ELF-1 (cell line): ENCODE measurements at places on chromosomes 1 and 21.

DNA sequence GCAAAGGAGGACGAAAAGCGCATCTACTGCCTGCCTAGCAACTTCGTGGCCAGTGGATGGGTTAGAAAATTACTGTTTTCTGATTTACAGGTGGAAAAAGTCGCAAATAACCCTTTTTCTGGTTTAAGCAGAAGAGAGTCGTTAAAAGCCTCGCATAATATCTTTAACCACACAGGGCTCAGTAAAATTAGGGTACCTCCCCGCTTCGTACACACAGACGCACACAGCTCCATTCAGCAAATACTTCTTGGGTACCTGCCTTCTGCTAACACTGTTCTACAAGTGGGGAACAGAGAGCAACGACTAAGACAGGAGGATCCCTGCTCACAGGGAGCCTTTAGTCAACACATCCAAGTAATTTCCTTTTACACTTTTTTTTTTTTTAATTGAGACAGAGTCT is 704 bp downstream of the ALG6 start:
- DNase-seq = no peak

DNA sequence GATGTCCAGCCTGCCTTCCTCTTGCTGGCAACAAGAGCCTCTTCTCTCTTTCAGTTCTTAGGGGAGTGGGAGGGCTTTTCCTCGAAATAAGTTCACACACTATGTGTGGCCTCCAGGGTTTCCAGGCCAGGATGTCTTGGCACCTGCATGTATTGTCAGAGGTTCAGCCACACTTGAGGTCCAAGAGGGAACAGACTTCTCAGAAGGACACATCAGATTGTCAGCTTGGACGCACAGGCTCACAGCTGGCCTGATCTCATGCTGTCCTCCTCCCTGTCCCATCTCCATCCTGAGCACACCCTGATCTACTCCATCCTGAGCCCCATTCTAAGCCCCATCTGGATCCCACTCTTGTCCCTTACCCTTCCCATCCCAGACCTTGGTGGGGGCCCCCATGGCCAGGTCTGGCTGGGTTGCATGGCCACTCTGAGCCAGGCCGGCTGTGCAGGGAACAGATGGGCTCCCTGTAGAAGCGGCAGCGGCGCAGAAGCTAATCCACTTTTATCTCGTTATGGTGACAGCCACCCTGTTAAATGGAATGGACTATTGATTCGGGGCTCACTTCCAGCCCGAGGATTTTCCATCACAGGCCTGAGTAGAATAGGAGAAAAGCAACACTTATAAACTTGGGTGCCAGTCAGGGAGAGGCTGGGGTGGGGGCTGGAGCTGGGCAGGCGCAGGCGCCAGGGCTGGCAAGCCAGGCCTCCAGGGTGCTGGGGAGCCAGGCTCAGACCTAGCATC is 85.1 kb upstream of the CSF3R start:
- DNase-seq = no peak

- peak; percentile 50 for DNase-seq
These were observed 25.4 kb upstream of the TMEM54 start for GRCh38 chr1:32926562-32926961.

DNA sequence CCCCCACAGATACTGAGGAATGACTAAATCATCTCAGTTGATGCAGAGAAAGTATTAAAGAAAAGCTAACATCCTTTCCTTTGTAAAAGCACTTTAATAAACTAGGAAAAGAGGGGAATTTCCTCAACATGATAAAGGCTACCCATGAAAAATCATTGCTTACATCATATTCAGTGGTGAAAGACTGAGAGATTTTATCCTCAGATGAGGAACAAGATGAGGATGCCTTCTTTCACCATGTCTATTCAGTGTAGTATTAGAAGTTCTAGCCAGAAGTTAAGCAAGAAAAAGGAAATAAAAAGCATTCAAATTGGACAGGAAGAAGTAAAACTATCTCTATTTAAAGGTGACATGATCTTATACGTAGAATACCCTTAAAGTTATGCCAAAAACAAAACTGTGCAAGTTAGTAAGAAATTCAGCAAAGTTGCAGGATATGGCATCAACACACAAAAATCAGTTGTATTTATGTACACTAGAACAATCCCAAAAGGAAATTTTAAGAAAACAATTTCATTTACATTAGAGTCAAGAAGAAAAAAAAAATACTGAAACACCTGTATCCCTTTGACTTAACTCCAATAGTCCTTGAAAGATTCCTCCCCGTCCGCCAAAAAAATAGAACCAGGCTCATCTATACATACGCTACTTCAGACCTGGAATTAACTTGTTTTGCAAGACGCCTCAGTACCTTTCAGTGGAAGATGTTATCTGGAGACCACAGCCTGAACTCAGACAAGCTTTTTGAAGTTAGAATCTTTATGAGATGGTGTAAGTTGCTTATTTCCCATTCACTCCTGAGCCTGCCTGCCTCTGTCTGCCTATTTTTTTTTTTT is 17.5 kb downstream of the ZMYM4 start:
- no peak for DNase-seq

DNA sequence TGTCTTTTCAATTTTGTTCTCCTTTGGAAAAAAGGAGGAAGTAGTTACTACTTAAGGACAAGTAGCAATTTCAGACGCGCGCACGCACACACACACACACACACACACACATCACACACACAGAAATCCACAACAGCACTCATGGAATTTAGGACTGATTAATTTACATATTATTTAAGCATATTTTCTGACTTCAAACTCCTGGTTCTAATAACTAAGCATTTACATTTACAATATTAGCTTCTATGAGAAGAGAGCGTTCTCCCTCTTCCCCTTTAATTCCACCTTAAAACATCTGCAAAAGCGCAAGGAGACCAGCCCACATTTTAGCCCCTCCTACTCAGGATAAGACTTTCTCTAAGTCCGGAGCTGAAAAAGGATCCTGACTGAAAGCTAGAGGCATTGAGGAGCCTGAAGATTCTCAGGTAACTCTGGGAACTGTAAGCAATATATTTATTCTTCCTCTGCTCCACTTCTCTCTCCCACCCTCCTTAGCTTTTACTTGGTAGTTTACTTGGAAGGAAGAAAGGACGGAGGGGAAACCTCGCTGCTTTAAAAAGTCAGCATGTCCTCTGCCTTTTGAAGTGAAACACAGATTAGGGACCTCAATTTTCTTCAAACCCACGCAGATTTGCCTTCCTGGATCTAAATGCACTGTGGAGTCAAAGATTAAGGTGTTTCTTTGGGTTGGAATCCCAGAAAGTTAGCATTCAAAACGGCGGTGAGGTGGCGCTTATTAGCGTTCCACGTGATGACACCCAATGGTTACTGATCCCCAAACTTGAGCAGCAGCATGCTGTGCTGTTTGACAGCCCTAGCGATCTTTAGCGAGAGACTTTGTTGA is at the start of gene PLA2G4A:
Gene PLA2G4A (plus strand): TSS at position 339 of the 844 bp plus-strand sequence. CDS start 25,406 bp downstream, outside the sequence.
- peak; percentile 19 for DNase-seq

- no peak for DNase-seq
These were observed 128.1 kb upstream of the VAMP3 start for GRCh38 chr1:7642781-7643529.

DNA sequence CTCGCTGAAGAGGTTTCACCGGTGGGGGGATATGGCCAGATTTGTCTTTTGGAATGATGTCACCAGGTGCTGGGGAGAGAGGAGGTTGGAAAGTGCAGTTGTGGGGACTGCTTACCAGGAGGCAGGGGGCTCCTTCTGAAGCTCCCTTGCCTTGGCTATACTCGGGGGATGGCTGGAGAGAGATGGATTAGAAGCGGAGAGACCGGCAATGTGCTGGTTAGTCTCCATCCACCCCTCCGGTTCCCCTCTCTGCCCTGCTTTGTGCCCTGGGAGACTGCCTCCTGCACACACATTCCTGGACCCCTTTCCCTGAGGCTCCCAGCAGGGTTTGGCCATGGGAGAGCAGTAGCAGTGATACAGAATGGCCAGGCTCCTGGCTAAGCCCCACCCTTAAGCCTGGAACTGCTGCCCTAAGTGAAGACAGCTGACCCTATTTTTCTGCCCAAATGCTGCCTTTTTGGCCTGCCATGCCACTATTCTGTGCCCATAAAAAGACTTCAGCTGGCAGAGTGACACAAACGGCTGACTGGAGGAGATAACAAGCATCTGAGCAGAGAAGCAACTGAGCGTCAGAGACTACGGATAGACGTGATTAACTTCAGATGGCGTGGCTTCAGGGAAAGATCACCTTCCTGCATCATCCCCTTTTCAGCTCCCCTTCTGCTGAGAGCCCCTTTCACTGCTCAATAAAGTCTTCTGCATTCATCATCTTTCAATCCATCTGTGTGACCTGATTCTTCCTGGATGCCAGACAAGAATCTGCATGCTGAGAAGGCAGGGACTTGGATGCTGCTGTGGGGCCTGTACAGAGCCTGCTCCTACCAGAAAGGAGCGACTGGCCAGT is 14.5 kb upstream of the VPS13D start:
- DNase-seq = no peak

- no peak for DNase-seq
These were observed 136.1 kb downstream of the RWDD3 start for GRCh38 chr1:95369985-95370690.

DNA sequence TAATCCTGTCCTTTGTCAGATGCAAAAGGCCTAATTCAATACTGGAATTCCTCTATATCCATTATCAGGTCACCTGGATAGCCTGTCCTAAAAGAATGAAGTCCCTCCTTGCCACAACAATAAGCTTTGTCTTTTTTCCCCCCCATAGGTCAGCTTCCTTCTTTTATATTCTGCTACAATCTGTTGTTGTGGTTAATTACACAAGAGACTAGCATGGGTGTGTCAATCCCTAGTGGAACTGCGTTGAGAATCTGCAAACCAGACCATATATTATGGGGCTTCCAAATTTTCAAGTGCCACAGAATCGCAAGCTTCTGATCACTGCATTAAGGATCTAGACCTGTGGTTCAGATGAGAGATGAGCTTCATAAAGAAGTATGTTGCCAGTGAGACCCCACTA is 349.6 kb downstream of the SMYD3 start:
- no peak for DNase-seq
